ENCODE measurements at places on chromosomes 5 and 9.

DNA sequence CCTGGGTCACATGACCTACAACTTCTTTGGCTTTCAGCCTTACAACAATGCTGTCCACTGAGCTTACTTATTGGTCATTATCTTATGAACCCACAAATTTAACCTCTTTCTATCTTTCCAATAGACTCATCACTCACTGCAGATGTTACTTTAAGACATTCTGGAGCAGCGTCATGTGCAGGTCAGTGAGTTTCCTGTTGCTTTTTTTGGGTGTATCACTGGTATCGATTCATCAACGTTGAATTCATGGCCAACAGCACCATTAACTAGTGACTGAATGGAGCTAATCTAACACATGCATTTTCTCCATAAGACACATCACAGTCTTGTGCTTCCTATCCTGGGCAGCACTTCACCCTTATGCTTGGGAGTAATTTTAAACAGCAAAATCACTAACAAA is 672.6 kb upstream of the CDH18 start:
- DNase-seq, result no peak

GRCh38 chr5:58932057-58932612 is 349.3 kb downstream of the RAB3C start:
- DNase-seq, result no peak

GRCh38 chr5:180797256-180798192 is 5.1 kb downstream of the MGAT1 start:
- DNase-seq, result no peak

DNA sequence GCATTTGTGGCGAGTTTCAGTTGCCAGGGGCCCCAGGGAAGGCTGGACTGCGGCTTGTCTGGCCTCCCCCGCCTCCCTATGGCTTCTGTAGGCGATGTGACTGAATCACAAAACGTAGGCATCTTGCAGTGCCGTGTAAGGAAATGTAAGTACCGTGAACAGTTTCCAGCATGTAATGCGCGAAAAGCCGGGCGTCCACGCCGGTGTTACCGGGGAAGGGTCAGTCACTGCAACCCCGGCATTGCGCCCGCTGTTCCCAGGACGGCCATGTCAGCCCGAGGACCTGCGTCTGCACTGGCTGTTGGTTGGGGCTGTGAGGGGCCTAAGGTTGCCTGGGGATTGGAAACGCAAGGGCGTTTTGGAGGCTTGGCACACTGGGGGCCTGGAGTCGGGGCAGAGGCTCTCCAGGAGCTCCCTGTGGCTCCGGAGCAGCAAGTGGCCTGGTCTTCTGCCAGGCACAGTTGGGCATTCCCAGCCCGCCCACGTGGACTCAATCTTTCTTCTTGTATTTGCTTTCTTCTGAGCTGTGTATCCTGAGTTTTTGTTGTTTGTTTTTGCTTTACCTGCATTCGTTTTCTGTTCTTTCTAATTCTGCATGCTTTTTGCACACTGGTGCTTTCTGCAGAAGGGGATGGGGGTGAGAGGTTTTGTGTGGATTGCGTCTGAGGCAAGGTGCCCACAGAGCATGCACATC is 36.9 kb upstream of the PLEKHG4B start:
- no peak for DNase-seq

- DNase-seq, result no peak
These were observed 150.2 kb downstream of the SGCD start for GRCh38 chr5:156477196-156477595.

- DNase-seq, result no peak
These were observed 327.9 kb downstream of the NTRK2 start for GRCh38 chr9:84997472-84997871.

GRCh38 chr5:91296674-91297143 is 86.4 kb downstream of the ARRDC3 start:
- no peak for DNase-seq

- no peak for DNase-seq
These were observed 63.3 kb upstream of the RUSC2 start for GRCh38 chr9:35426627-35427026.

DNA sequence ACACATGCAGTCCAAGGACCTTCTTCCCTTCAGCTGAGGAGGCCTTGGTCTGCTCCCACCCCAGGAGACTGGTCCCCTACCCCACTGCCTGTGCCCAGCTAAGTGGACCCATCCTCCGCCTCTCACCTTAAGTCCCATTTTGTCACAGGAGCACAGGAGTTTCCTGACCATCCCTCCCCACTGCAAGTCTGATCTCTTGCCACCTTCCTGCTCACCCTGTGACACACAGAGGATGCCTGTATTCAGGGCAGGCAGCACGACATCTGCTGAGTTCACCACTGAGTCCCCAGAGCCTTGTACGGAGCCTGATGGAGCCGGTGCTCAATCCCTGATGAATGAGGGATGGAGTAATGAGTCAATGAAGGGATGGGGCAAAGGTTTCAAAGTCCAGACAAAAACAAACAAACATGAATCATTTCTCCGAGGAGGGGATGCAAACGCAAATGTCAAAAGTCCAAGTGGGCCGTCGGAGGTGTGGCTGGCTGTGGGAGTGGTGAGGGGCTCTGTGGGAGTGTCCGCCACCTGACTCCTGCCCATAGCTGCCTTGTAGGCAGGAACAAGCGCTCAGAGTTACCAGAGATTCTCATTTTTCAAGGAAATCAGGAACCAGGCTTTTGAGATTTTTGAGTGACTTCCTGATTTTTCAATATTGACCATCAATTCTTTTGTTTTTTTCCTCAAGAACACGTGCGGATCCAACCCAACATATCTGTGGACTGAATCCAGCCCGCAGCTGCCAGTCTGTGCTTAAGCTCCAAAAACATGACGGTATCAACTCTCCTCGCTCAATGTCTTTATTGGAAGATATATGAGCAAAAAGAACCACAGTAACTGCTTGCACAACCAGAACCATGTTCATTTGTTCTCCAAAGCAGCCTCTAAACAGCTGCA is 4.4 kb downstream of the RAPGEF1 start:
- no peak for DNase-seq

Measured in 8988T (cell line).